ENCODE measurements at places on chromosomes 6 and 20. TPM values are rescaled to one million over a fixed set of nuclear protein-coding genes. Genes with fewer than 3 reads are reported as not detected.

The TTK gene
- not detected for total RNA-seq

The TNFRSF6B gene
- total RNA-seq, result 61.2 TPM

The ACOT8 gene
- total RNA-seq, result 50.4 TPM

The NRN1 gene
- 39.0 TPM for total RNA-seq

The MCHR2 gene
- not detected for total RNA-seq

The BPIFA1 gene
- total RNA-seq, result not detected

The PAX1 gene
- not detected for total RNA-seq

DNA sequence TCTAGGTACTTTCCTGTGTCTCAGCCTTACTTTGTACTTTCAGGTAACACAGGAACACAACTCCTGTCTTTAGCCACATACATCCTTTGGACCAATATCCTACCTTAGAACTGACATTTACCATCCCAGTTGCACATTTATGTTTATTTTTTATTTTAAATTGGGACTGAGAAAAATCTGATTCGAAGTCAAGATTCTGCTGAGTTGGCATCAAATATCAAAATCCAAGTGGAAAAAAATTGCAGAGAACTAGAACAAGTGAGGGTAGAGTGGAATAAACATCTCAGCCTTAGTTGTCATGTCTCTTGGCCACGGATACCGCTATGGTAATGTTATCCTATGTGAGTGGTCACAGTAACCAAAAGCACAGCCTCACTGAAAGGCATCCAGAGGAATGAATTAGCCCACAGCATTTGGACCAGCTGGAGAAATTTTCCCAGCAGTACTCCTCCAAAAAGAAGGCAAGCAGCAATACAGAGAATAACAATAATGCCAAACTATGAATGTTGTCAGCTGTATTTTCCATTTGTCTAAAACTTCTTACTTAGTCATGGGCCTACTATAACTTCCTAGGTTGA is 17.6 kb upstream of the EYA4 start:
- DNase-seq, result no peak

DNA sequence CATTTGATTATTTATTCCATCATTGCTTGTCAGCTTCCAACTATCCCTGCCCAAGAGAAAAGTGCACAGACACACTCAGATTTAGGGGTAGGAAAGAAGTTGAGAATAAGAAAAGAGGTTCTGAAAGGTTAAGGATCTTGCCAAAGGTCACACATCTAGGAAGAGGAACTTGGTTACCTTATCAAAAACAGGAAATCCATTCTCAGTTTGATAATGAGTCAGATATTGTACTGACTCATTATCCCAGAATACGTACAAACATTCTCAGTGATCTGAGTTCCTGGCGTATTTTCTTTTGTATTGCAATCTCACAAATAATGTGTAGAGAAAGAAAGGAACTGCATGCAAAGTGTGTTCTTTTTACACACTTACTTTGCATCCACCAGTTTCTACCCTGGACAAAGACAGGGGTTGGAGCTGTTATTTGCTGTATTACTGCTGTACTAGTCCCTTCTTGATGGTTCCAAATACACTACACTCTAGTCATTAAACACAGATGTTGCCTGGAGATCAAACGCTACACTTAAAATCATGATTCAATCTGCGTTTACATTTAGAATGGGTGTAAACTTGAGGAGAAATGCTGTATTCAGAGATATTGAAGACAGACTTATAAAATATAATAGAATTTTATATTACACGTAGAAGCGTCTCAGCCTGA is 545.7 kb downstream of the PRKN start:
- DNase-seq, result no peak

DNA sequence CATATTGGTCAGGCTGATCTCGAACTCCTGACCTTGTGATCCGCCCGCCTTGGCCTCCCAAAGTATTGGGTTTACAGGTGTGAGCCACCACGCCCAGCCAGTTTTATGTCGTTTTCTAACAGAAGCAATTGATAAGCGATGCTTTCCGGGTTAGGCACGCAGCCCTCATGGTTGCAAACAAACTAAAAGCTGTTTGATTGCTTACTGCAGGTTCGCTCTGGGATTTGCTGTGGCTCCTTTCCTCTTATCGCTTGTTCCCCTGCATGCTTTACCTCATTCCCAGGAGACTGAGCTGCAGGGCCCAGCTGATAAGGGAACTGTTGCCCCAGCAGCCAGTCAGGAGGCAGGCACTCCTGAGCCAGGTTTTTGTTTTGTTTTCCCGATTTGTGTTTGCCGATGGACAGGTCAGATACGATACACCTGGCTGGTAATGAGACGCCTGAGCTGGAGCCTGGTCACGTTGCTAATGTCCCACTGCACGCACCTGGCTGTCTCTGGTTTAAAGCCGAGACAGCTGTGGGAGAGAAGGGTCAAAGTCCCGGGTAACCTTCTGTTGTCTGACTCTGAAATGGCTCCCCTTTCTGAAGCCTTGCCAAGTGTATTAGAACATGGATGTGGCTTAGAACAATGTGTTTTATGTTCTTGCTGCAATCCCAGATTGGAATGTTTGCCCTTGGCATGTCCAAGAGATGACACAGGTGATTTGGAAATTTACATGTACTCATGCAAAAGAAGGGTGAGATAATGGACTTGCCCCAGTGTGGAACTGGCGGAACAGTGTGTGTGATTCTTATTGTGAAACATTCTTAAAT is 19.9 kb downstream of the DSP start:
- no peak for DNase-seq

DNA sequence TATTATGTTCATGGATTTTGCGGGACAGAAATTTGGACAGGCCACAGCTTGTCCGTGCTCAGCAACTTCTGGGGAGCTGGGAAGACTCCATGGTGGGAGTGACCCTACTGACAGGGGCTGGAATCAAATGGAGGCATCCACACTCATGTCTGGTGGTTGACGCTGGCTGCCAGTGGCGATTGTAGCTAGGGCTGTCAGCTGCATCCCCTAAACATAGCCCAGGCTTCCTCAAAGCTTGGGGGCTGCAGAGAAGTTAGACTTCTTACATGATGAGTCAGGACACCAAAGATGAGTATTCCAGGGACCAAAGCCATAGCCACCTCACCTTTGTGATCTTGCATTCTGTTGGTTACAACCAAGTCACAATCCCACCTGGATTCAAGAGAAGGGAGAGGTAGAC is 18.4 kb upstream of the FAM50B start:
- no peak for DNase-seq

DNA sequence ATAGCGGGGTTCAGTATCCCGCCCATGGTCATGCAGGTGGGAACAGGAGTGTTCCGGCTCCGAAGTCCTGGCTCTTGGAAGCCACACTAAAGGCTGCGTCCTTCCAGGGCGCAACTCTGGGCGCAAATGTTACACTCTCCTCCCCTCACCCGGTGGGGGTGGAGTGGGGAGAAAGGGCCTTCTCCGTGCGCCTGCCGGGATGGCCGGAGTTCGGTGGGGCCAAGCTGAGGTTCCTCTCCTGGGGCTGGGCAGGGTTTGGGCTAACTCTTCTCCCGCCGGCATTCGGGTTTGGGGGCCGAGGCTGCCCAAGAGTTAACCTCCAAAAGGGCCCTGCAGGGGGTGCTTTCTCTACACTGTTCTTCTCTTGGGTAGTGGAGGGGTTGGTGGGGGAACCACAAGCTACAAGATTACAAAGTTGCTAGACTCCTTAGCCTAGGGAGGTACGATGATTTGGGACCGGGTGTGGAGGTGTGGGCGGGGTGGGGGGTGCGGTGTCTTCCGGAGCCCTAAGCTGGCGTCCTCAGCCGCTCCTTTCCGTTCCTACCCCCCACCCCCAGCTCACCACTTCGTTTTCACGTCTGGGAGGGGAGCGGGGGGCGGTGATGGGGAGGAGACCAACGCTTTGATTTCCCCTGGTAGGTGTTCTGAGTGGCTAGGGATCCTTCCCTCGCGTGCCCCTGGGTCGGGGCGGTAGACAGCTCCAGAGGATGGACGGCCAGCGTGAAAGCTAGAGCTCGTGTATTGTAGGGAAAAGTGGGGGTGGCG is 12.3 kb downstream of the NRN1 start:
- DNase-seq, result no peak

DNA sequence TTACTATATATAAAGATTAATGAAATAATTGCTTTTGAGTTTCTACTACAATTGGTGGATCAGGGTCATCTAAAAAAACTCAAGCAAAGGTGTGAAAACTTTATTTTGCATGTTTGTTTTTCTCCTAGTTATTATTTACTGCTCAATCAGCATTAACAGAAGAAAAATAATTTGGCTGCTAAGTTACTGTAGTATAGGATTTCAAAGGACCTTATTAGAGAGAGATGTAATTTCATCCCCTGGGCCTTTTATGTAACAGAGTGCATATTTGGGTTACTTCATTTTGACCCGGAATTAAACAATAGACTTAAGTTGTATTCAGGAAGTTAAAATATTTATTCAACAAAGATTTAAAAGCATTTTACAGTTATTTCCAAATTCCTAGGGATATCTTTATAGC is 49.8 kb downstream of the EYA4 start:
- DNase-seq, result no peak

GRCh38 chr6:166825553-166826145 is 130.7 kb downstream of the RNASET2 start:
- no peak for DNase-seq

DNA sequence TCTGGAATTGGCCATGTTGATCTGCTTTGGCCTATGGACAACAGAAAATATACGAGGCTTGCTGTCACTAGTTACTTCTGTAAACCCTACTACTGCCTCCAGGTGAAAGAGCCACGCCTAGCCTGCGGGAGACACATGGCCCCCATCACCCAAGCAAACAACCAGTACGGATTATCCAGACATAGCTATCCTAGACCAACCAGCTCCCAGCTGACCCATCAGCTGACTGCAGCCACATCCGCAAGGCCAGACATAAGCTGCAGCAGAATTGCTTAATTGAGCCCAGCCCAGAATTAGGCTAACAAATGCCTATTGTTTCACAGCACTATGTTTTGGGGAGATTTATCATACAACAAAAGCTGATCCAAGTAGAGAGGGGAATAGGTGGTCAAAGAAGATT is 13.5 kb downstream of the REV3L start:
- no peak for DNase-seq

DNA sequence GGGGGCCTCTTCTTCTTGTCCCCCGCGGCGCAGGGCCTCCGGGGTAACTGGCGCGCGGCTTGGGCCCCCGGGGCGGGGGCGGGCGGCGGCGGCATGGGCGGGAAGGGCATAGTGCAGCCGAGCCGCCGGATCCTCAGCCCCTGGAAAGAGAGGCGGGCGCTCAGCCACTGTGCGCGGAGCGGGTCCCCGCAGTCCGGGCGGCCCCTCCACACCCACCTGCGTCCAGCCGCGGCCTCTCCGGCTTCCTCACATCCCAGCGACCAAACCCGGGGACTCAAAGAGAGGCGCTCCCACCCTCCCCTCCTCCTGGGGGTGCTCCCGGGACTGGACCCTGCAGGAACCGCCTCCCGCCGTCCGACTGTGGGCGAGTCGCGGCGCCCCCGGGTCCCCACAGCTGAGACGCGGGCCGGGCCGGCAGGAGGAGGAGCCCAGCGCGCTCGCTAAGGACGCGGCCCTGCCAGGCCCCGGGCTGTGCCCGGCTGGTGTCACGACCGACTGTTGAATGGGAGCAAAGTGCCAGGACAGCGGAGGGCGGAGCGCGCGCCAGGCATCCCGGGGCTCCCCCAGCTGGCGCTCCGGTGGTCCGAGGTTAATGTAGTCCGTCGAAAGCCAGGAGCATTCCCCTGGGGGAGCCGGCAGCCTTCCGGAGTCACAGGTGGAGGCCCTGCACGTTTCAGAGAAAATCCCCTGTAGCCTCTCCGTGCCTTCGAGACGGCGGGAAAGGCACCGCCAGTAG is at the start of gene PRR18:
TSS of gene PRR18 (minus strand) at position 360 of the 736 bp plus-strand sequence. CDS start at position 110, 250 bp downstream.
- DNase-seq, result no peak

DNA sequence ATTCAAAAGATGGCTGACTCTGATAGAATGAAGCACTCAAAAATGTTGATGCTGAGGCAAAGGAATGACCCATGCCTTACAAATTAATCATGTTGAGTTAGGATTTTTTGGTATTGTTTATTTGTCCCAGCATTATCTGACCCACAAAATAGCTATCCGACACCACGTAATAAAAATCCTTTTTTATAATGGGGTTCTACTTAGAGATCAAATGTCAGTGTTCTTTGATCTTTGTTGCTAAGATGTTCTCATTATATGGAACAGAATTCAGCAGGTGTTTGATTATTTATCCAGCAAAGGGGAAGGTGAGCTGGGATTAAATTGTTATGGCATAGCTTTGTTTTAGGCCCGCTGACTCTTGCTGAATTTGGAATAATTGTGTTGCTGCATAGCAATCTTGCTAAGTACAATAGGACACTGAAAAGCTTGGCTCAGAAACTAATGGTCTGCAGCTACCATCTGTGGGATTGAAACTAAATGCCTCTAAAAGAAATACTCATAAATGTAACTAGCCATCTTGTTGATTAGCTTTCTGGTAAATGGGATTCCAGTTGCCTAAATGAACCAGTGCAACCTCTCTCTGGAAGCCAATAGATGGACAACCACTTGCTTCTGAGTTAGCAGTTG is 180.2 kb upstream of the HDAC2 start:
- no peak for DNase-seq

DNA sequence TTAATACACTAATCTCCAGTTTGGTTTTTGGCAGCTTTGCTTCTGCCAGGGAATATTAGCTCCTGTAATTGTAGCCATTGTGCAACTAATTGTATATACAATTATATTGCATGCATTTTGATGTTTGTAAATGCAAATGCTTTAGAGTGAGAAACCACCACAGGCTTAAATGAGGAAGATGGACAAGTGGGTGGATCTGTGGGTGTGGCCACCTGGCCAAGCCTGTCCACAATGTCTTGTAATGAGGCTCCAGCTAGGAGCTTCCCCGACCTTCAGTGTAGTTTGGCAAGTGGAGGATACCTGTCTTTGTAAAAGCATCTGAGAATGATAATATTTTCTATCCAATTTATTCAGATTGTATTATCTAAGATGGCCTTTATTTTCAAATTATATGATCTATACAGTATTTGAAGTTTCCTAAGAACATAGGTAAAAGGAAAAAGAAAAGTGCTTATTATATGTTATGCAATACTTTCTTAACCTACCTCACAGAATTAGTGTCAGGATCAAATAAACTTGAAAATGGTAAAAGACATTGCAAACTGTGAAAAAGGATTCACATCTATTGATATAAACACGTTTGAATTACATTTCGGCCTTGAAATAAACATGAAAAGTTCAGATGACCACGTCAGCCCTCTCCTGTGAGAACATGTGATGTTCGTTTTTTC is 49.3 kb upstream of the ARID1B start:
- DNase-seq, result no peak

- no peak for DNase-seq
These were observed 46.8 kb upstream of the BHLHE23 start for GRCh38 chr20:63053432-63054102.

DNA sequence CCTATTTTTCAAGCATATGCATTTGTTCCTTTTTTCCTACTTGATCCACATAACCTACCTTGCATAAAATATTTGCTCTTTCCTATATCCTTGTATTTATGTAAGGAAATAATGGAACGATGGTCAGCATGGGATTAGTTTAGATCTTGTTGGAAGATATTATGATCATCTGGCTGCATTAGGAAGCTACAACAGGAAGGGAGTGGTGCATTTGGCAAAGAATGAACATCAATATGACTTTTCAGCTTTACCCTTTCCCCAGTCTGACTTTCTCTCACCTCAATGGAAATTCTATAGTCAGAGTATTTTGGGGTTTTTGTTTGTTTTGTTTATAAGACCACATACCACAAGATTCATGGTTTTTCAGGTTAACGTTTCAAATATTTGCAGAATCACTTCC is 66.0 kb downstream of the HS3ST5 start:
- DNase-seq, result no peak
